ENCODE measurements at places on chromosomes 16 and 17. TPM values are rescaled to one million over a fixed set of nuclear protein-coding genes. Genes with fewer than 3 reads are reported as not detected.

TP53TG3B gene
- total RNA-seq = not detected

GPRC5B gene
- total RNA-seq = 47.4 TPM

SEZ6L2 gene
- 1.4 TPM for total RNA-seq

RHOT2 gene
- 24.4 TPM for total RNA-seq

RNF157 gene
- 0.18 TPM for total RNA-seq

ABCA10 gene
- 7.5 TPM for total RNA-seq

SLC13A2 gene
- not detected for total RNA-seq

HES7 gene
- not detected for total RNA-seq

WNT9B gene
- total RNA-seq = not detected

TLCD3A gene
- 12.9 TPM for total RNA-seq

WNT3 gene
- 0.65 TPM for total RNA-seq

KRT14 gene
- 0.82 TPM for total RNA-seq

CD300LD gene
- total RNA-seq = not detected

MEFV gene
- total RNA-seq = not detected

PIRT gene
- not detected for total RNA-seq

TPSD1 gene
- not detected for total RNA-seq

DHRS7C gene
- not detected for total RNA-seq

YBX2 gene
- not detected for total RNA-seq

SCIMP gene
- not detected for total RNA-seq

GP1BA gene
- not detected for total RNA-seq

KRTAP2-2 gene
- not detected for total RNA-seq

CDIP1 gene
- total RNA-seq = 11.8 TPM

SLC22A31 gene
- not detected for total RNA-seq

MLKL gene
- total RNA-seq = 10.8 TPM

BICDL2 gene
- total RNA-seq = not detected

PGP gene
- 7.6 TPM for total RNA-seq

SLC38A8 gene
- total RNA-seq = not detected

KREMEN2 gene
- total RNA-seq = not detected

CDYL2 gene
- total RNA-seq = 5.2 TPM

ADAM11 gene
- total RNA-seq = 0.36 TPM

YPEL2 gene
- total RNA-seq = 10.8 TPM

TBX2 gene
- 4.1 TPM for total RNA-seq

PIGW gene
- total RNA-seq = 12.7 TPM

CMTM2 gene
- total RNA-seq = not detected

NFATC2IP gene
- total RNA-seq = 22.1 TPM

ABAT gene
- total RNA-seq = 8.3 TPM

KRT25 gene
- not detected for total RNA-seq

PRM3 gene
- total RNA-seq = not detected

TPPP3 gene
- 0.74 TPM for total RNA-seq

CD300E gene
- total RNA-seq = not detected

Measured in fibroblast of the aortic adventitia (primary cell).